ENCODE measurements at places on chromosomes 7 and 10. TPM values are rescaled to one million over a fixed set of nuclear protein-coding genes. Genes with fewer than 3 reads are reported as not detected.

The OGDHL gene
- 13.9 TPM for total RNA-seq

The HYAL4 gene
- not detected for total RNA-seq

The COL13A1 gene
- not detected for total RNA-seq

The PPP1R3C gene
- total RNA-seq: 4.2 TPM

DNA sequence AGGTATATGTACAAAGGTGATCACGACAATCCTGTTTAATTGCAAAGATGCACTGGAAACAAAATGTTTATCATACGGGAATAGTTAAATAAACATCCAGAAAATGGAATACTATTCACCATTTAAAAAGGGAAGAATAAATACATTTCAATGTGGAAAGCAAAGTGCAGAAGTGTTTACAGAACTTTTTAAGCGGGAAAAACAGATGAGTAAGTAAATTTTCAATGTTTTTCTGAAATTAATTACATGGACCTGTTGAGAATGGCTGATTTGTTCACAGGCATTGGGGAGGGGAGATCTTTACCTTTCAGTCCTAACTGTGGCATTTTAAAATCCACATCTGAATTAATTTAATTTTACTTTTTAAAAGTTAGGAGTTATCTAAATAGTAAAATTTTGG lies 7.1 kb downstream of the MTPN start:
- DNase-seq: no peak

DNA sequence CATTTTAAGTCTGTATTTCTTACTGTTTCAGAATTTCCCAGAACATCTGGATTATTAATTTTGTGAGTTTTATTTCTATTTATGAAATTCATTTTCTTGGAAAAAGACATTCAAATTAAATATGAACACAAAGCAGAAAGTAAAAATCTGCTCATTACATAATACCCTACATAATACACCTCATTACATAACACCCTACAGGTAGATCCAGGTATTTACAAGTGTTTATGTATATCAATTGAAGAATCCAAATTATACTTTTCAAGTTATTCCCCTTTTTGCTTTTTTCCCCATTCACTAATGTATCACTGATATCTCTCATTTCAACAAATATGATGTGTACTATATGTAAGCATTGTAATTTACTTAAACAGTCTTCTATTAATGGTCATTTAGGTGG lies 129.1 kb downstream of the USP6NL start:
- no peak for DNase-seq

GRCh38 chr10:88901206-88901983 lies 21.4 kb downstream of the STAMBPL1 start:
- no peak for DNase-seq

All from Caki2 (cell line).